ENCODE measurements at places on chromosomes 2 and 18.
A peak's percentile ranks its signal among the peaks of the same experiment; 100 is the strongest.

DNA sequence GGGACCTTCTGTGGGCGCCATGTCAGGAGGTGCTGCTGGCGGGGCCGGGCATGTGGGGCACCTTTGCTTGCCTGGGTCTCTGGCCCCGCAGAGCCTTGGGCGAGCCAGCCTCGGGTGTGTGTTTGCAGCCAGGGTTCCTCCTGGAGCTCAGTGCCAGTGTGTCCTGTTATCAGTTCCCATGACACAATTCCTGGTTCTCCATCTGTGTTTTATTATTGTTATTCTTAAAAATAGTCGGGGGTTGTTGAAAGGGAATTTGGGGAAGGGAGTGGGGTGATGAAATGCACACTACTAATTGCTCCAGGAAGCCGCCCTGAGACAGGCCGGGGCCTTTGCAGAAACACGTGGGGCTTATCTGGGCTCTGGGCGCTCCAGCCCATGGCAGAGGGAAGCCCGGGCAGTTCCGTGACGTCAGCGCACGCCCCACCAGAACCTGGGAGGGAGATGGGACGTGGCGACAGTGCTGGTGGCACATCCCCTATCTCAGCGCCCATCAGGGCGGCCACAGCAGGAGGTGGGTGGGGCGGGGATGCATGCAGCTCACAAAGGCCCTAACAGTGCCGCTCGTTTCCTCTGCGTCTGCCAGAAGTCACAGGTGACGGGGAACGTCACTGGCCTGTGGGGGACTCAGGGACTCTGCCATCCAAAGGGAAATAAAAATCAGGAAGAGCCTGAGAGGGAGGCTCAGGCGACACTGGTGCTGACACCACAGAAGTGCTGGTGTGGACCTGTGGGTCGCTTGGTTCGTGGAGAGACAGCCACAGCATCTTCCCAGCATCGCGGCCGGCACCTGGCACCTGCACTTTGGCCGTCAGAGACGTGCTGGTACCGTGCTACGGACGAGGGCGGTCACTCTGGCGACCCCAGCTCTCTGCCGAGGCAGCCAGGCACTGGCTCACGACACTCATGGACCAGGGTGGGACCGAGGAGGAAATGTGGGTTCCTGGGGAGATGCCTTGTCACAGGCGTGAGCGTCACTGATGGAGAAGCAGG, 131.0 kb downstream of the NFATC1 start:
- no peak for DNase-seq

GRCh38 chr18:3409811-3410210, 40.2 kb upstream of the TGIF1 start:
- no peak for DNase-seq

DNA sequence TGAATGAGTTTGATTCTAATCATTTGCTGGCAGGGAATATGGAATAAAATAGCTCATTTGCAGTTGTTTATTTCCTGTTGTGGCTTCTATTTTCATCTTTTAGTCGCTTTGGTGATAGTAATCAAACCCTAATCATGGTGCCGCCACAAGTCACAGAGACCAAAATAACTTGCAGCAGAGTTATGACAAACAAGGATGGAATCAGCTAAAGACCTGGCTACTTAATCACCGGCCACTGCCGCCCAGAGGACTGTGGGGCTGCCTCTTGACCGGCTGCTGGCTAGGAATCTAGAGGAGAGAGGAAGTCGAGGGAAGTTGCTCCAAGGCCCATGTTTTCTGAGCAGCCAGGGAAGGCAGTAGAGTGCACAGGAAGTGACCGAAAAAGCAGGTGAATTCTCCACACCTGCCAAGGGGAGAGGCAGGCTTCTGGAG, 5.1 kb upstream of the SMAD7 start:
- no peak for DNase-seq

DNA sequence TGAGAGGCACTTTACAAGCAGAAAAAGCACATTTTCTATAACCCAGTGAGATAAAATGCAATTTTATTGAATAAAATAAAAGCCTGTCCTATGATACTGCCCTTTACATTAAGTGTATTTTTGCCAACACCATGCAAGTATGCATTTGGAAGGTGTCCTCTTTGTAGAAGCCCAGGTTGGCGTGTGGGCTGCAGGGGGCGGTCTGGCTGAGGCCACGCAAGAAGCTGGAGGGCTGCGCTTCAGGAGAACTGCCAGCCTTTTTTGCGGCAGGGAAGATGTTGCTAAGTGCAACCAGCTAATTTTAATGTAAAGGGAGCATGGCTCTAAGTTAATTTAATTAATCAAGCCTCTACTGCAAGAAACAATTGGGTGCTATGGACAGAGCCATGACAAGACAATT, 562.8 kb upstream of the SALL3 start:
- no peak for DNase-seq

GRCh38 chr2:105381101-105381668, 17.7 kb downstream of the FHL2 start:
- no peak for DNase-seq

DNA sequence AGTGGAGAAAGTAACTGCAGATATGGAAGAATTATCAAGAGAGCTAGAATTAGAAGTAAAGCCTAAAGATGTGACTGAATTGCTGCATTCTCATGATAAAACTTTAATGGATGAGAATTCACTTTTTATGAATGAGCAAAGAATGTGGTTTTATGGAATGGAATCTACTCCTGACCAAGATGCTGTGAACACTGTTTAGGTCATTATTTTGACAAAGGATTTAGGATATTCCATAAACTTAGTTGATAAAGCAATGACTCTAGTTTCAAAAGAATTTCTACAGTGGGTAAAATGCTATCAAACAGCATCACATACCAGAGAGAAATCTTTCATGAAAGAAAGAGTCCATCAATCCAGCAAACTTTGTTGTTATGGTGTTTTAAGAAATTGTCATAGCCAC, 1317.7 kb upstream of the ACVR2A start:
- DNase-seq: no peak

GRCh38 chr2:239853121-239853520, 172.0 kb downstream of the NDUFA10 start:
- no peak for DNase-seq

- no peak for DNase-seq
These were observed 507.6 kb upstream of the SPHKAP start for GRCh38 chr2:228689053-228689452.

DNA sequence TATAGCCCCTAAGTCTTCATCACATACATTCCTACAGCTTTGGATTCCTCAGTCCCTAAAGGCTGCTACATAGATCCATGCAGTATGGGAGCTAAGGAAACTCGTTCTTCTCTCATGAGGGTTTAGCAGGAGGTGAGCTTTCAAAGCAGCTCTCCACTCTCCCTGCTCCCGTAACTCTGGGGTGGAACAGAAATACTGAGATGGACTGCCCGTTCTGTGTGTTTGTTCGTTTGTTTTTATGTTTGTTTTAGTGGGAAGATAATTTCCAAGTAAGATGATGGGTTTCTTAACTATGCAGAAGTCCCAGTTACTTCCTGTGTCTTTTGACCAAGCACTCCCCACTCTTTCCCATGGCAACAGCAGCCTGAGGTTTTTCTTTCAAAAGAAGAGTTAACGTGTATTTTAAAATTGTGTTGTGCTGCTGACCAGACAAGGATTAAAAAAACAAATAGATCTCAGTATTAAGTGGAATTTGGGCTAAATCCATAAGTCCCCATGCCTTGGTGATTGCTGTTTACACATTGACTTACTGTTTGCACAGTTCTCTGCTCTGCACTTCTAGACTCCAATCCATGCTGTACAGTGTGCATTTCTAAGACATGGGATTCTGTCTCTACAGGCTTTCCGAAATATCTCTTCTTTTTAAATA, 156.4 kb upstream of the SH3BP4 start:
- DNase-seq: no peak

GRCh38 chr2:138187221-138187620, 222.9 kb downstream of the HNMT start:
- no peak for DNase-seq

GRCh38 chr2:182924306-182924705, 57.9 kb upstream of the FRZB start:
- no peak for DNase-seq

GRCh38 chr2:30336978-30337841, 105.9 kb downstream of the LBH start:
- DNase-seq: peak; percentile 46

- no peak for DNase-seq
These were observed 376.9 kb downstream of the RND3 start for GRCh38 chr2:150110548-150110947.

DNA sequence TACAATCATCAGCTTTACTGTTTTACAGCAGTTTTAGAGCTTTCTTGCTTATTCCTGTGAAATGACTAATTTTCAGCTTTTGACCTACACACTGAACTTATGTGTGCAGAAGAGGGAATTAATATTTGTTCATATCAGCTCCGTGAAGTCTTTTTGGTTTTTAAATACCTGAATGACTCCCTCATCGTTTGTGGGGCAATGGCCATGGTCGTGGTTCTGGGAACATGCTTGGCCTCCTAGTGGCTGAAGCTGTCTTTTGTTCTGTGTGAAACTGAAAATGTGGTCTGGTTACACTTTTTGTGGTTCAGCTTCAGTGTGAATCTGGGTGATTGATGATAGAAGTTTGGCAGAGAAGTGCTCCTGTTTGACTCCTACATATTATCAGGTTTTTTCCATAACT, 408.1 kb downstream of the THSD7B start:
- DNase-seq: no peak

- no peak for DNase-seq
These were observed 56.2 kb downstream of the BCL2L11 start for GRCh38 chr2:111176867-111177266.

DNA sequence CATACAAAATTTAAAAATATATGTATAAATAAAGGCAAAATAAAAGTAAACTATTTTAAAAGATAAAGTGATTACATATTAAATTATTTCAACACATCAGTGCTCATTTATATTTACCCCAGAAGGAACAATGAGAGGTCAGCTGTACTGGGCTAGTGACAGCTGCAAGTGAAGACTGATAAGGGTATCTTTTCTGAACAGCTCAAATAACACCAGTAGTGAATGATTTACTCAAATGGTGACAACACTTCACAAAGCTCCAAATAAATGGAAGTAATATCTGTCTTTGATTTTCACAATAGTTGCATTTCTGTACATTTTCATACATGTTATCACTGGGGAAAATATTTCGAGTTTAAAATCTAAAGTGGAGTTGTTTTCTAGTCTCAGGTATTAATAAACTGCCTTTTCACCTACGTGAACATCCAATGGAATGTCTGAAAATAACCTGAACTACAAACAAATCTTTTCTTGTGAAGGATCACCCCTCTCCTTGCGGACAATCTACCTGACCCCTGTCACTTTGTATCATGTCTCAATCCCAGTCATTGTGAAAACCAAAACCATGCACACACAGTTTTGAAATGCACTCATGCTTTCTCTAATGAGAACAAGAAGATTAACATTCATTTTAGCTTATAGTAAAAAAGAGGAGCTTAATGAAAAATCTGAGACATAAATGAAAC, 1928.8 kb upstream of the CELF4 start:
- DNase-seq: no peak

DNA sequence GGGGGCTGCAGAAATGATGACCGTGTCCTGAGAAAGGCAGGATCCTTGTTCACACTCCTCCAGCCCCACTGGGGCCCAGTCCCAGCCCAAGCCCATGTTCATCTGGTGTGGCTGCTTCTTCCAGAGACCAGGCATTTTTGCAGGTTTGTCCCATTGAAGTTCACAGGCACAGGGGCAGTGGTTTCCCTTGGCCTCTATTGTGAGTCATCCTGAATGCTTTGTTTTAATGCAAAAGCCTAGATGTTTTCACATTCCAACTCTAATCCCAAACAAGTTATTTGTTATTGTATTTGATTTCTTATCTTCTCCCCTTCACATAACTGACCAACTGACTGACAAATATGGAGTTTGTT, 426.4 kb upstream of the ID2 start:
- DNase-seq: no peak

DNA sequence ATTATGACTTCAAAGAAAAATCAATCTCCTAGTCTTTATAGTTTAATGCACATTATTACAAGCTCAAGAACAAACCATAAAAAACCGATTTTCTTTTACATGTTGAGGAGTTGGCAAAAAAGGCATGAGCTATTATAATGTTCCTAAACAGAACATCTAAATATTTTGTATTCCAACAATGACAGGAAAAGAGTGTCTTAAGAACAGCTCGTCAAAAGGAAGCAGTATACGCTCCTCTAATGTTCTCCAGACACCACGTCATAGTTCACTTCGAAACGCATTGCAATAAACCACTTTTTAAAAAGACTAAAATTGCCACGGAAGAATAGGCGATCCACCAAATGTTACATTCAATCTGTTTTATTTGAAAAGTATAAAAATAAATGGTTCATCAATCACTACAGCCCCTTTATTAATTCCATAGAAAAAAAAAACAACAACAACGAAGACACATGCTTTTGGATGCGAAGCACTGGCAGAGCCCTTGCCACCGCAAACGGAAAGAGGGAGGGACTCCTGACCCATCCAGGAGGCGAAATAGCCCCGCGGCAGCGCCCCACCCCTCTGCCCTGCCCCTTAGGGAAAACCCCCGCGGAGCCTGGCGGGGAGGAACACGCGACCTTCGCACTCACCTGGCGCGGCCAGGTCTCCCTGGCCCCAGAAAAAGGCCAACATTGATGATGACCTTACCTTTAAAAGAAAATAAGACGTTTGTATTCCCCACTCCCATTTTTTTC, 45.8 kb downstream of the MBP start:
- no peak for DNase-seq

DNA sequence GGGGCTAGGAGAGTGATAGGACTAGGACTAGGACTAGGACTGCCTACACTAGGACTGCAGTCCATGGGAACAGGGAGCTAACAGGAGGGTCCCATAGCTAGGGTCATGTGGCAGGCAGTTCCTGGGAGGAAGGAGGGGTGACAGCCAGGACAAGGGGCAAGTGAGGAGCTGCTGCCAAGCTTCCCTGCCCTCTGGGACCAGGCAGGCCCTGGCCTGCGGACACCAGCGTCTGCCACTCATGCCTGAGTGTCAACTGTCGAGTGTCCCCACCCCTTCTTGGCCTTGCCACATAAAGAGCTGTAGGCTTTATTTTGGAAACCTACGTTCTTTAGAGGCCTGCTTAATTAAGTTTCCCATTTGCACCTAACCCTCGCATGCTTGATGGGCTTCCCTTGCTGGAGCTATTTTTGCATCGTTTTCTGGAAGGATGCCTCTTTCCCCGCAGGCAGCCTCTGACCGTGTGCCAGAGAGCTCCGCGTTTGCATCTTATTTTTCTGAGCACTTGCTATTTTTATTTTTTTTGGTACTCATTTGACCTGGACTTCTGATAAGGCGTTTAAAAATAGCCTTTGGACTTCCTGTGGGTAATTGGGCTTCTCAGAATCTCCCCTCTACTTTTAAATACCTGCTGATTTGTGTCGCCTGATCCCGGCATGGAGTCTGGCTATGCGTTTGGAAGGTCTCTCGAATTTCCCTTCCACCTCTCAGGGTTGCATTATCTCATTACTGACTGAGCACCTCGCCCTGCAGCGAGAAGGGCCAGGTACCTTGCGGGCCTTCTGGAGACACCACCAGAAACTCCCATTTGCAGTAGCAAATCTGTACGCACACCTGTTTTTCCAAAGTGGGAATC, 66.4 kb downstream of the SH3RF3 start:
- DNase-seq: no peak
